ENCODE measurements at places on chromosomes 13 and 19.

DNA sequence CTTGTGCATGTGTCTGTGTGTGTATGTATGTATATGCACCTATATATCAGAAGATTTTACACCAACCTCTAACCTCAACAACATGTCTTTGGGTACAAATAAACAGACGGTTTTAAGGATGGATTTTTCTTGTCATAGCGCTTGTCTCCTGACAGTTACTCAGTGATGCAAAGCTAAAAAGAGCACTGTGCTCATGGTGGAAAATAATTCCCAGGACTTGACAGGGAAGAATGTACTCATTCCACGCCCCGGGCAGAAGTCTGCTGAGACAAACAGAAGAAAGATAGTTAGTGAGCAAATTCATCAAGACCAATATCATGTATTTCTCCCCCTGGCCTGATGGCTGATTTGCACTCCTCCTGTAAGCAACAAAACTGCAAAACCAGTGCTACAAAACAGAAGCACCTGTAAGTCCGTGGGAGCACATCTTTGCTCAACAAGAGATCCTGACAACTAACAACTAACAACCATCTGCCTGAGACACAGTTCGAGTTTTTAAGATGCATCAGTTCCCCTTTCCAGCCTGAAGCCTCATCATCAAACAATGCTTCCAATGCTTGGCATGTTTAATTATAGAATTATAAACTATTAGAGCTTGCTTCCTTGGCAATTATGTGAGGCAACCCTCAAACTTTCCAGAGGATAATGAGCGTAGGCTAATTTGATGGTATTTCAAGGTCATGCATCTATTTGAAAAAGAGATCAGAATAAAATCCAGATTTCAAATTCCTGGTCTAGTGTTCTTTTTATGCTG is 812.7 kb upstream of the MIR17HG start:
- no peak for DNase-seq

- DNase-seq: no peak
These were observed 2532.4 kb upstream of the PCDH20 start for GRCh38 chr13:63948045-63948444.

DNA sequence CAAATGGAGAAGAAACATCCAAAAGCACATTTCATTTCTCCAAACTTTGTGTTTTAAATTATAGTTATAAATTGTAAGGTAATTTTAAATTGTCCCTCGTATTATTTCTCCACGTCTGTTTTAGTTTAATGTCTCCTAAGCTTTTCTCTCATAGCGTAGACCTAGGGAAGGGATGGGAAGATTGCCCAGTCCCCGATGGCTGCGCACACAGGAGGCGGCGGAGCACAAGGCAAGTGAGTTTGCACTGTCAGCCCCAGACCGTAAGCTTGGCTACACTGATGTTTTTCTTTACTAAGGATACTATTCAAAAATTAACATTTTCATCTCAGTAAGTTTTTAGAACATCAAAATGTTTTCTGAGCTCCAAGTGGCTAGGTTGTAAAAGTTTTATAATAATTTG is 72.3 kb downstream of the GPR12 start:
- DNase-seq: no peak

GRCh38 chr13:79803296-79803695 is 322.3 kb downstream of the NDFIP2 start:
- DNase-seq: no peak

DNA sequence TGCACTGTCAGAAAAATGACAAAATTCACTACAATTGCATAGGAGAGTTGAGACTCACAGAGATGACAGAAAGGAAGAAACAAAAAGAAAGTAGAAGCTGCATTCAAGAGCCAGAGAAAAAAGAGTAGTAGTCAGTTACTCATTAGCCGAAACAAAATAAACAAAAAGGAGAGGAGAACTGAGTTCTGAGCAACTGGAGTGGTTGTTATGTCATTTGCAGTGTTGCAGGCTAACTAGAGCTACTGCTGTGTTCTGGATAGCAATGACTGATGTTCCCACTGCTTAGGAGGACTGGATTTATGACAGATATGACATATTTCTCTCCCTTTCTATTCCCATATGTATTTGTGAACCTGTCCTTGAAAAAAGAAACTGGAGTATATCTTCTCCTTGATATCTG is 482.6 kb downstream of the RFC3 start:
- DNase-seq: no peak

DNA sequence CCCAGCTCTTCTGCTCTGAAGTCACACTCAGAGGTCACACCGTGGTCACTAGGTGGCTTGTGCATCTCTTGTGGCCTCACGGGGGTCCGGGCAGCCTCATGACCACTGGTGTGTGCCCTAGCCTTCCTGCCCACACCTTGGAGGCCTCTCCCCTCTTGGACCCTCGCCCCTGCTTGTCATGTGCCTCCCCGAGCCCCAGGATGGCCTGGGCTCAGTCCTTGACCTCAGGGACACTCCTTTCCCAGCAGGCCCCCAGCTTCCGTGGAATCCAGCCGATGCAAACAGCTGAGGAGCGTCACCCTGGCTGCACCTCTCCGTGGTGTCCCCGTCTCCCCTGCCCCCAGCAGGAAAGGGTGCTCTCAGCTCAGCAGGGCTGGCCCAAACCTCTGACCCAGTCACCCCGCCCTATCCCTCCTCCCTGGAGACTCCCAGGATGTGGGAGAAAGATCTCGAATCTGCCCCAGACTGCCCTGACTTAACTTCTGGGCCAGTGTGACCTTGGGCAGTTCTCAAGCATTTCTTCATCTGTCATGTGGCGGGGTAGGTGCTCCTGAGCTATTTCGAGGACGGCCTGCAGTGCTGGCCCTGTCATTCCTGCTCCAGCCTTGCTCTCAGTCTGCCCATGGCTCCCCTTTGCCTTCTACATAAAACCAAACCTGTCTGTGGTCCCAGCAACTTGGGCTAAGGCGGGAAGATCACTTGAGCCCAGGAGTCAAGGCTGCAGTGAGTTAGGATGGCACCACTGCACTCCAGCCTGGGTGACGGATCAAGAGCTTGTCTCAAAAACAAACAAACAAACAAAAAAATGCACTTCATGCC is 4.6 kb upstream of the SLC25A42 start:
- no peak for DNase-seq

- no peak for DNase-seq
These were observed 52.3 kb upstream of the FNDC3A start for GRCh38 chr13:48923376-48923775.

- DNase-seq: no peak
These were observed 106.5 kb downstream of the LHFPL6 start for GRCh38 chr13:39496506-39496905.

GRCh38 chr13:50513300-50513877 is 330.1 kb downstream of the DLEU7 start:
- no peak for DNase-seq

GRCh38 chr19:49327878-49328544 is 3.0 kb upstream of the SLC6A16 start:
- peak; percentile 22 for DNase-seq

- DNase-seq: no peak
These were observed 270.8 kb downstream of the SPRY2 start for GRCh38 chr13:80070024-80070703.

- DNase-seq: no peak
These were observed 6.5 kb downstream of the IZUMO4 start for GRCh38 chr19:2103045-2103707.

GRCh38 chr19:4502282-4503131 is 15.8 kb downstream of the PLIN4 start:
- DNase-seq: no peak

- DNase-seq: no peak
These were observed 15.1 kb downstream of the LHFPL6 start for GRCh38 chr13:39587939-39588338.

GRCh38 chr13:42880056-42880605 is 98.7 kb downstream of the FAM216B start:
- DNase-seq: no peak

- DNase-seq: no peak
These were observed 16.4 kb downstream of the DIAPH3 start for GRCh38 chr13:60147361-60147760.

GRCh38 chr13:25179832-25180774 is 8.0 kb upstream of the AMER2 start:
- no peak for DNase-seq

- no peak for DNase-seq
These were observed 435.7 kb downstream of the EFNB2 start for GRCh38 chr13:106099765-106100164.

GRCh38 chr13:95499811-95500712 is 52.5 kb upstream of the CLDN10 start:
- DNase-seq: no peak

GRCh38 chr19:513368-514165 is 6.3 kb downstream of the TPGS1 start:
- DNase-seq: no peak
